Muscle of leg (tissue), 16 donors: ENCODE measurements at places on chromosomes 3 and 15. TPM values are rescaled to one million over a fixed set of nuclear protein-coding genes. Genes with fewer than 3 reads are reported as not detected.

GRCh38 chr3:42762046-42762724, 10.9 kb downstream of the CCDC13 start:
- DNase-seq, result peak; percentile 52

DNA sequence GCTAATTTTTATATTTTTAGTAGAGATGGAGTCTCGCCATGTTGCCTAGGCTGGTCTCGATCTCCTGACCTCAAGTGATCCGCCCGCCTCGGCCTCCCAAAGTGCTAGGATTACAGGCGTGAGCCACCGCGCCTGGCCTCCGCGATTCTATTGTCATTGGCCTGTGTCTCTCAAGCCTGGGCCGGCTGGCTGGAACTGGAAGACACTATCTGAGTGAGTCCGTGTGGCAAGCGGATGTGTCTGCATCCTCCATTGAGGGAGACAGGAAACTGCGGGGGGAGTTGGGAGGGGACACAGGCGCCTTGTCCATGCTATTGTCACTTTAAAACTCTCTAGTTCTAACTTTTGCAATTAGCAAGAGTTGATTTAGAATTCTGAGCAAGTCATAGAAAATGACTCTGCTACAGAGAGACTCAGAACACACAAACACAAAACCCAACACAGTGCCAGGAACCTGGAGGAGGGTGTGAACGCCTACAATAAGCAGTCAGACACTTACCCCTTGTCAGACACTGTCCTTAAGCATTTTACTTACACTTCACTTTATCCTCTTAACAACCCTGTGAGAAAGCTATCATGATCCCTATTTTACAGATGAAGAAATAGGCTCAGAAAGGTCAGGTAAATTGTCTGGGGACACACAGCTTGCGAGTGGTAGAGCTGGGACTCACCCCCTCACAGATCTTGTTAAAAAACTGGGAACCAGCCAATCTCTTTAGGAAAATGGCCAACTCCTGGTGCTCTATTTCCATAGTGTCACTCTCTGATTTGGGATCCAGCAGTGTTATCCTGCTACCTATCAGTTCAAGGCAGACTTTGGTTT, 38.7 kb downstream of the ANP32A start:
- peak; percentile 73 for DNase-seq

The FBXL22 gene
- polyA plus RNA-seq, result 29.0 TPM

The LRRK1 gene
- 4.1 TPM for polyA plus RNA-seq
